ENCODE measurements at places on chromosomes 6 and 20.
A peak's percentile ranks its signal among the peaks of the same experiment; 100 is the strongest.

DNA sequence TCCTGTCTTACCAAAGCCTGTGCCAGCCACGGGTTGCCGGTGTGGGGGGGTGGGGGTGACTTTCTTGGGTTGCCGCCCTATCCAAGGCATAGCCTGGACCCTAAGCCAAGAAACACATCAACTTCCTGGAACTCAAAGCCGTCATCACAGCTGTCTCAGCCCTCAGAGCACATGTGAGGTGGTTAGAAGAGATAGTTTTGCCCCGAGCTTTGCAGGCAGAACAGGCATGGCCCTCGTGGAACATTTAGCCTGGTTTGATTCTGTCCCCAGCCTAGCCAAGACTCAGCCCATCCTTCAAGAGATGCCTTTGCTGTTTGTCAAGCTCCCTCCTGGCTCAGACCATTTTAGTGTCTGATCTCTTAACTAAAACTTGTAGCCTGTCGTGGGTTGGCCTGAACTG is 64.9 kb downstream of the RREB1 start:
- DNase-seq, result no peak

GRCh38 chr6:116175344-116175743 is 49.4 kb upstream of the COL10A1 start:
- no peak for DNase-seq

- no peak for DNase-seq
Measured at GRCh38 chr6:56699066-56699654, 56.5 kb upstream of the DST start.

DNA sequence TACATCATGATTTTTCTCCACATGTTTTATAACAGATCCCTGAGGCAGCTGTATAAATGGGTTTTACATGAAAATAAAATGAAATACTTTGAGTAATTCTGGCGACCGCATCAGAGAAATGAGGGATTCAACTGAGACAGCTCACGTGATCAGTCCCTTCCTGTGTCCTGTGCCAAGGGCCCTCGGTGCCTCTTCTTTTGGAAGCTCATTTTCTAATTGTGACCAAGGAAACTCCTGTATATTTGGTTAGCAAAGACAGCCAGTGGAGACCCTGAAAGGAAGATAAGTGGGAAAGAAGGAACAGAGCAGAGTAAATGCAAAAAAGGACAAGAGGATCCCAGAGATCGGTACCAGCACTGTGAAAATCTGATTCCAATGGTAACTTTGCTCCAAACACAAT is 129.9 kb downstream of the FYN start:
- DNase-seq, result no peak

DNA sequence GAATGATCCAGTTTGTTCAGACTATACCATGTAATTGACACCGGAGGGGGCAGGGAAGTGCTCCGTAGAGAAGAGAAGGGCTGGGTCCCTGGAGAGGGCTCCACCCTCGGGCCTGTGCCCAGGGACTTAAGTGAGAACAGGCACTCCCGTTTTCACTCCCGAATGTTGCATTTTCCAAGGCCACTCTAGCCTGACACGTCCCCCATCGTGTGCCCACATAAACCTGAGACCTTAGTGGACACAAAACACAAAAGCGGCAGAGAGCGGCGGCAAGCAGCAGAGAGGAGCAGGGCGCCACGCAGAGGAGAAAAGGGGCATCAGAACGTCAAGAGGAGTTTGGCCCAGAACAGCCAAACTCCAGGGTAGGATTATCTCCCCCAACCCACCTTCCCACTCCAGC is 1405.1 kb downstream of the GRIK2 start:
- DNase-seq, result no peak

GRCh38 chr20:35111141-35111888 is 18.7 kb upstream of the TRPC4AP start:
- DNase-seq, result no peak

- no peak for DNase-seq
Measured at GRCh38 chr6:153149891-153150290, 18.8 kb upstream of the RGS17 start.

- DNase-seq, result no peak
Measured at GRCh38 chr6:1324936-1325335, 13.0 kb downstream of the FOXQ1 start.

DNA sequence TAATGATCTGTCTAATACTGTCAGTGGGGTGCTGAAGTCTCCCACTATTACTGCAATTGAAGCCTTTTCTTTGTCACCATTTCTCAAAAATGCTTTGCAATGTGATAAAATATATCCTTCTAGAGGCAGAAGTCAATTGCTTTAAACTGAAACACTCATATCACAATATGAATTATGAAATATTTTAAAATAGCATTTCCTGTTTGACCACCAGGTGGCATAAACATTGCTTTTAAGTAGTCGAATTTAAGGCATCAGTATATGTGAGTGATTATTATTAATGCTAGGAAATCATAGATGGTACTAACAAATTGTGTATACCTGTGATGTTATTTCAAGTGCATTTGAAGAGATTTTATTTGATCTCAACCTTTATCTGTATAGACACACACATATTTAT is 87.5 kb downstream of the MEI4 start:
- no peak for DNase-seq

GRCh38 chr6:42307141-42307470 is 89.4 kb upstream of the MRPS10 start:
- no peak for DNase-seq

GRCh38 chr6:53847796-53848314 is 53.0 kb downstream of the LRRC1 start:
- no peak for DNase-seq

- DNase-seq, result peak; percentile 87
Measured at GRCh38 chr20:4082406-4083097, 67.2 kb upstream of the RNF24 start.

DNA sequence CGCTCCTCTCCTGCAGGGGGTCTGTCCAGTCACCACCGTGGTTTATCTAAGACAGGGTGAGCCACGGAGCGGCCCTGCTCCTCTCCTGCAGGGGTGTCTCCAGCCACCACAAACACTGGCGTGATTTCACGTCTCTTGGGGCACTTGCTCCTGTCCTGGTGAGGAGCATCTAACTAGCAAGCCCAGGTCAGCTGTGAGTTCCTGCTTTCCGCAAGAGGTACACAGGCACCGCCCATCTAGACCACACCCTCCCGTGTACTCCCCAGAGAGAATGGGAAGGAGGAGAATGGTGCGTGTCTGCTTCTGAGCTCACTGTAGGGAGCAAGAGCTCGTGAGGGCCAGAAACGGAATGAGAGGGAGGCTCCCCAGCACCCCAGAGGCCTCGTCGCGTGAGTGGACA is 40.7 kb downstream of the DACT2 start:
- DNase-seq, result no peak

GRCh38 chr20:57061051-57061900 is 205.2 kb downstream of the BMP7 start:
- peak; percentile 49 for DNase-seq

GRCh38 chr6:45970326-45970725 is 45.3 kb downstream of the CLIC5 start:
- no peak for DNase-seq

GRCh38 chr6:139572001-139572400 is 197.6 kb upstream of the CITED2 start:
- DNase-seq, result no peak

DNA sequence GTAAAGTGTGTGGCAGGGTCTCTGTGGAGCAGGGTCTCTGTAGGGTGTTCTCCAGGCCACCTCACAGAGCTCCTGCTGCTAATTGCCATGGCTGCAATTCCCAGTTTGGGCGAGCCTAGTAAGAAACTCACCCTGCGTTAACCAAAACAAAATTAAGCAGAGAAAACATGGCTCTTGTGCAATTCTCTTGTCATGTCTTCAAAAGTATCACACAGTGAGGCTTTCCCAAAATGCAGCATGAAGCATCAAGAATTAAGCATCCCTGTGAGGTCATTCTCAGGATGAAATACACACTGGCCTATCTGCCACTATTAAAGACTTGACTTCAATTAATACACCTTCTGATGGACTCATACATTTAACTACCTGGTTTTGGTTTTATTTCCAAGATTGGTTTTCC is 72.8 kb downstream of the KIF13A start:
- DNase-seq, result no peak

GRCh38 chr20:1887321-1887720 is 7.9 kb upstream of the SIRPA start:
- no peak for DNase-seq

GRCh38 chr20:52019313-52019712 is 172.3 kb downstream of the ZFP64 start:
- no peak for DNase-seq

- no peak for DNase-seq
Measured at GRCh38 chr6:41818271-41819054, 31.0 kb downstream of the TOMM6 start.

DNA sequence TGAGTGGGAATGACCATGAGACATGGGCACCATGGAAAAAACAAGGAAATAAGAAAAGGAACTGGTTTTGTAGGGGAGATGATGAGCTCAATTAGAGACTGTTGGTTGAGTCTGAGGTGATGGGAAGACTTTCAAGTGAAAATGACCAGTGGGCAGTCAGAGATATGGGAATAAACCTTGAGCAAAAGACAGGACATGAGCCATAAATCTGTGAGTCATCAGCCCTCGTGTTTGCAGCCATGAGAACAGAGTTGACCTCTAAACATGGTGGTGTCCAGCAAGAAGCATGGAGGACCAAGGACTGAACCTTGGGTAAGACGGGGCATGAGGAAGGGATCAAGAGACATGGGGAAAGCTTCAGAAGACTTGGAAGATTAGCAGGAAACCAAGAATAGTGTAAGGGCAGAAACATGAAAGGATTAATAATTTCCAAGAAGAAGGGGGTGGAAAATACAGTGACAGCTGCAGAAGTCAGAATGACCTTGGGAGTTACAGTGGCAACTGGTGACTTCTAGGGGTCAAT is 280.6 kb upstream of the PRDM1 start:
- DNase-seq, result no peak

GRCh38 chr6:152595499-152595898 is 41.7 kb downstream of the SYNE1 start:
- DNase-seq, result no peak

DNA sequence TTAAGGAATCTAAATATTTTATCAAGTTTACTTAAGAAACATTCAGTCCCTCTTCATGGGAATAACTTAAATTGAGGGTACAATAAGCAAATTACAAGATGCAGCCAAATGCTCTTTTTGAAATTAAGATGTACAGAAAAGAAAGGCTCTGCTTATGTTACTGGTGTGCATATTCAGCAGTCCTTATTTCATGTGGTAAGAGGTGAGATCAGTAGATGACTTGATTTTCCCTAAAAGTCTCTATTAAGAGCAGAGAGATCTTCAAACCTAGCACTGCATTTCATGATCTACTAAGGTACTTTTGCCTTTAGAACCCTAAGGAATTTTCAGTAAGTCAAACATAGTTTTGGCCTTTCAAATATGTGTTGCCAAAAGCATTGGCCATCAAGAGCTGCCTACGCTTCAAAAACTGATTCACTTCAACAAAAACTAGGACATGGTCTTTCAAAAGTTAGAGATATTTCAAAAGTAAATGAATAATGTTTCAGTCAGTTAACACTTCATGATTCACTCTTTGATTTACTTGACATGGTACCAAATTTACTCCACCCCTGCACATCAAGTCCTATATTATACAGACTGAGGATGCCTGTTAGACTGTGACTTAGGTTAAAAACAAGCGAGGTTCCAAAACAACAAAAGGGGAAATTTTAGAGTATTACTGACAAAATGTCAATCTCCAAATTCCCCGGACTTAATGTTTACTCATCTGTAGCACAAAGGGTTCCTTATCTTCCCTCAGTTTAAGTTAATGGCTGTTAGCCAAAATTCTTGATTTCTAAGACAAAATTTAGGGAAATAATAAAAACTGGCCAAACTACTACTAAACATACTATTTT is 19.2 kb downstream of the C6orf62 start:
- DNase-seq, result no peak

GRCh38 chr20:31835977-31836852 is 9.2 kb downstream of the FOXS1 start:
- DNase-seq, result peak; percentile 88

GRCh38 chr6:29602564-29603361 is 17.8 kb downstream of the OR2H2 start:
- no peak for DNase-seq

GRCh38 chr6:324116-324728 is 31.9 kb downstream of the DUSP22 start:
- peak; percentile 80 for DNase-seq

DNA sequence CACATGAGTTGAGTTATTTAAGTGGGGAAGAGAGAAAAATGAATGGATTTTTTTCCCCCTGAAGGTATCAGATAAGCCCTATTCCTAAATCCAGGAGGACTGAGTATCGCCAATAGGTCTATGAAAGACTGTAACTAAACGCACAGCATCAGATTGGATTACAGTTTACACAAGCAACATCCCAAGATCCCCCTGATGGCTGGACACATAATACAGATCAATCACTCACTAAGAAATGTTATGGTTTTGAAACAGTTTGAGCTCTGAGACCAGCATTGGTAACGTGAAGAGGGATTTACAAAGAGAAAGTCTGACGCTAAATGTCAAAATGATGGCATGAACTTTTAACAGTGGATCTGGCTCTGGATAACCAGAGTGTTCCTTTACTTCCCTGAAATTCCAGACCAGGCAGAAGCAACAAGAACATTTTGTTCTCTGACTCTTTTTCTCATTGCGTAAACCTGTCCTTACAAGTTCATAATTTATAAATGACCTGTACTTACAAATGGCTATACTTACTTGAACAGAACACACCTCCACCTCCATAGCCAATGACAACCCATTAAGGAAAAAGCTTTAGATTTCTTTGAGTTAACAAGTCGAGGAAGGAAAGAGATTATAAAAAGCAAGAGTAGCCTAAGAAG is 131.8 kb upstream of the BEND3 start:
- no peak for DNase-seq

- DNase-seq, result no peak
Measured at GRCh38 chr20:58097943-58098342, 130.5 kb downstream of the ANKRD60 start.

DNA sequence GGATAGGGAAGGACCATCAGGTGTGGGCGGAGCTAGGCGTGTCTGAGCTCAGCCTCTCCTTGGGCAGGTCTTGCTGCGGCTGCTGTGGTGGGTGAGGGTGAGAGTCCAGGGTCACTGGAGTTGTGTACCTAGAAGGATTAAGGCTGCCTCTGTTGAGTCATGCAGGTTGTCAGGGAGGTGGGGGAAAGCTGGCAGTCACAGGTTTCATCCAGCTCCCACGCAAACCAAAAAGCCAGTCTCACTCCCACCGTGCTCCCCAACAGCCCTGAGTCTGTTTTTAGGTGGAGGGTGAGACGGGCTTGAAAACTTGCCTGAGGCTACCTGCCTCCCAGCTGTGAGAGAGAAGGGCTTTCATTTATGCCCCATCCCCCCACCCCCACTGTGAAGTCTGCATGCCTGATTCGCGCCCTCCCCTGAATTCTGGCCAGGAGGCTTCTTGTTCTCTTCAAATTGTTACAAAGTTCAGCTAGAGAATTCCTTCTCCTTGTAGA is 161.5 kb downstream of the MYLK4 start:
- no peak for DNase-seq

Data from cardiac septum (tissue), 1 donor.